ENCODE measurements at places on chromosomes 11 and 22.
A peak's percentile ranks its signal among the peaks of the same experiment; 100 is the strongest.

- no peak for DNase-seq
Observed at GRCh38 chr11:17596310-17596669, 49.2 kb downstream of the OTOG start.

DNA sequence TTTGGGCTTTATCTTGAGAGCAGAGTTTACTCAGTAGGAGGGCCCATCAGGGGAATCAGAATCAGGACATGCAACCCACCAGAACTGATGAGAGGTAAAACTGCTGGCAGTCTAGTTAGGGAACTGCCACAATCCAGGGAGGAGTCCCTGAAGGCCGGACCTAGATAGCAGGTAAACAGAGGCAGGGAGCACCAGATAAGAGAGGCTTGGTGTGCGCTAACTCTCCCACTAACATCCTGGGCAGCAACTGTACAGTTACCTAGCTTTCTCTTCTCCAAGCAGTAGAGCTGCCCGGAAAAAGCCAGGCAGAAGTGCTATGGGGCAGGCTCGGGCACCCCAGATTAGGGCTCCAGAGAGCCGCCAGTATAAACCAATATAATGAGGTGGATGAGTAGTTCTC lies 865 bp upstream of the AMOTL1 start:
- no peak for DNase-seq

GRCh38 chr11:19435306-19435989 lies 194.7 kb upstream of the E2F8 start:
- no peak for DNase-seq

GRCh38 chr11:128302425-128303186 lies 284.8 kb downstream of the ETS1 start:
- no peak for DNase-seq

GRCh38 chr11:59654893-59655292 lies 13.9 kb downstream of the PATL1 start:
- no peak for DNase-seq

DNA sequence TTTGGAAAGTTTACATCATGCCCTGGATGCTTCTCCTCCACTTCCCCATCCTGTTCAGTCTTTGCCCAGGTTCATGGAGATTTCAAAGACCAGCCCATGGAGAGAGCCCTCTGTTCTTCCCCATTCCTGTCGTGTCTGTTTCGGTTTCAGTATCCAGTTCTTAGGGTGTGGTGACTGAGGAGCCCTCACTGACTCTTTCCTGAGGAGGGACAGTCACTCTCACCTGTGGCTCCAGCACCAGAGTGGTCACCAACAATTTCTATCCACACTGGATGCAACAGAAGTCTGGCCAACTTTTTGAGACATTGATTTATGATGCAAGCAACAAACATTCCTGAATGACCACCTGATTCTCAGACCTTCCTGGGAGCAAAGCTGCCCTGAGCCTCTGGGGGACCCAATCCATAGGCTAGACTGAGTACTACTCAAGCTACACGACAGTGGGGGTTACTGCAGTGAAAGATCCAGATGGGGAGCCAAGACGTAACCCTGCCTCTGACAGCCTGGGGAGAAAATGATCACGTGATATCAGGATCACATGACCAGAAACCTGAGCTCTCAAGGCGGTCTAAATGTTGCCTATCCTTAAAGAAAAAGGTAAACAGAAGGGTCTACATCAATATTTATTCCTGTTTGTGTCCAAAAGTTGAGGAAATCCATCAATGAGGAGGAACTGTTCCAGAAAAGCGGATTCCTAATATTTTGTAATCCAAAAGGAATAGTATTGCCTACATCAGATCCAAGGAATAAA lies 76.2 kb upstream of the VPREB1 start:
- peak; percentile 18 for DNase-seq

- DNase-seq = no peak
Observed at GRCh38 chr11:80960381-80961029, 1519.7 kb upstream of the TENM4 start.

GRCh38 chr11:87493516-87493915 lies 455.8 kb downstream of the TMEM135 start:
- peak; percentile 59 for DNase-seq

DNA sequence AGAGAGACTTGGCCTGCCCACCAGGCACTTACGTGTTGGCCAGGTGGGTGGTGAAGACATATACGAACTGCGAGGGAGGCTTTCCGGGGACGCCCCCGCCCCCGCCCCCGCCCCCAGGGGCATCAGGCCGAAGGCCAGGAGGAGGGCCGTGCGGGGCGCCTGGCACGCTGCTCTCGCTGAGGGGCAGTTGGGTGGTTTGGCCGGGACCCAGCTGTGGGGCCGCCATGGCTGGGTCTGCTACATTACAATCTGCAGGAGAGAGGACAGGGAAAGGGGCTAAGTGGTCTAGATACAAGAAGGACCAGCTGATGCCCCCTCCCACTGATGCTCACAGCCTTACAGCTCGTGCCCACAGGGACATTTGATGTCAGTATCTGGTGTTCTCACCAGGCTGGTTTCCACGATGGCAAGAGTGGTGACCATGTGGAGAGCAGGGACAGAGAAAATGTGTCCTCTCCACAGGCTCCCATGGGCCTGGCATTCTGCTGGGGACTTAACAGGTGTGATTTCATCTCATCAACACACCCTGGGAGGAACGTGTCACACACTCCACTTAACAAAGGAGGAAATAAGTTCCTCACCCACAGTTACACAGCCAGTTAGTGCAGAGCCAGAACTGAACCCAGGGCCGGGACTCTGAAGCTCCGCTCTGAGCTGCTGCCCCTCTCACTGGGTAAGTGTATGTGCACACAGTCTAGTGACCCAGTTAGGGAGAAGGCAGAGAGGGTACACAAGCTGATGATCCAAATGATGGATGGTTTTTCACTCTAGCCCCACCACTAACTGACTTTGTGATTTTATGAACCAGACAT lies 19.7 kb downstream of the CXCR5 start:
- DNase-seq = no peak

GRCh38 chr11:112401036-112401769 lies 140.5 kb upstream of the PLET1 start:
- peak; percentile 1 for DNase-seq

GRCh38 chr11:14275076-14275475 lies 83.9 kb downstream of the RRAS2 start:
- DNase-seq = peak; percentile 45

GRCh38 chr11:76735841-76736240 lies 47.3 kb upstream of the TSKU start:
- no peak for DNase-seq

DNA sequence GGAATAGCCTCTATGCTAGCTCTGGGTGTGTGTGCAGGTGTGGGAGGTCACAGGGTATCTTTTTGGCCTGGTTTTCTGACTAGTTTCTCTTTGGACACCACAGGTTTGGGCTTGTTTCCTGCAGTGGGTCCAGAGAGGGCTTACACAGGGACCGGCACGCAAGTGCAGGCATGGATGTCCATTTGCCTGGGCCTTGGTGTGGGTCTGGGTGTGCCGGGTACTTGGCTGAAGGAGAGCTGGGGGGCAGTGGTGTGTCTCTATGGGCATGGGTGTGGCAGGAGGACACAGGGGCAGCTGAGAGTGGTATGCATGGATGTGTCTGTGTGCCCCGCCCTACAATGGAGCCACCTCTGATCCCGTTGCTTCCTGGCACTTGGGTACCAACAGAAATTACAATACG lies 7.5 kb upstream of the KCNJ11 start:
- no peak for DNase-seq

DNA sequence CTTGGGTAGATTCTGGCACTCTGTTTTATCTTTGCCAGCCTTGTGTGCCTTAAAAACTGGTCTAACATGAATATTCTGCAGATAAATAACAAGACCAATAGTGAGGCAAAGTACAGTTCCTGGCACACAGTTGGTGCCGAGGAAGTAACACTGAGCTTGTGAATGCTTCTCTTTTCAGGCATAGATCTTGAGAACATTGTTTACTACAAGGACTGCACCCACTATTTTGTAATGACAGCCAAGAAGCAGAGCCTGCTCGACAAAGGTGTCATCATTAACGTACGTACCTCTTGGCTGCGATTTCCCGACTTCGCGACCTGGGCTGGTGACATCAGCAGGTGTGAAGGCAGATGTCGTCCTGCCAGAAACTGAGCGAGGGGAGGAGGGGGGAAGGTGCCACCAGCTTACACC lies 105.7 kb downstream of the MICAL2 start:
- no peak for DNase-seq

DNA sequence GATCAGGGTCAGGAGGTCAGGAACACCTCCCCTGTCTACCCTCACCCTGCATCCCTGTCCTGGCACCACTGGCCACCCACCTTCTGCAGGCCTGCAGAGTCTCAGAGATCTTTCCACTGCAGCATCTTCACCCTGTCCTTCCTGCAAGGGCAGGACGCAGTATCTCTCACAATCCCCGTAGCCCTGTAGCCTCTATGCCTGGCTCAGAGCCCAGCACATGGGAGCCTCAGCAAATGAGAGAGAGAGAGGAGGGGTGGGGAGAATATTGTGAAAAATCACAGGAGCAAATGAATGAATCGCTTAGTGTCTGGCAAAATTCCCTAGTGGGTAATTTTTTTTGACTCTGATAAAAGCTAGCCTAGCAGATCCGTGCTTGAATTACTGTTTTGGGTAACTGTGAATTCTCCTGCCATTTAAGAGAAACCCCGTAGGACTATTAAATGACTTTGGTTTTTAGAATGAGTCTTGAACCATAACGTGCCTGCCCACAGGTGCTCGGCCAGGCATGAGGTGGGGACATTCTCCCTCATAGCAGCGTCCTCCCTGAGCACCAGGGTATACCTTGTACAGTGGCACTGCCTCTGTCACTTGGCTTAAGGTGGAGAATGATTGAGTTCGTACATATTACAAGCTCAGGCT lies 91.5 kb downstream of the MORC2 start:
- DNase-seq = no peak

DNA sequence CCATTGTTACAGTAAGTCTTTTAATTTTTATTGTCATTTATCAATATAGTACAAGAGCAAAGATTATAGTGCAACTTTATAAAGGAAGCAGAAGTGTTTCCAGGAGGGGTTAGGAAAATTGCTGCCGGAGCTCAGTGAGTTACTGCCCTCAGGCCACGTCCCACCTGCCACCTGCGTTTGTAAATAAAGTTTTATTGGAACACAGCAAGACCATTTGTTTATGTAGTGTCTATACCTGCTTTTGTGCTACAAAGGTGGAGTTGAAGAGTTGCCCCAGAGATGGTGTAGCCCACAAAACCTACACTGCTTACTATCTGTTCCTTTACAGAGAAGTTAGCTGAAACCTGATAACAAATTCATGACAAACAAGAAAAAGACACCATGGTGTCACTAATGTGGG lies 437.8 kb upstream of the B3GAT1 start:
- no peak for DNase-seq

GRCh38 chr22:37538590-37539357 lies 19.6 kb upstream of the CARD10 start:
- peak; percentile 92 for DNase-seq
